Small intestine (tissue), 16 donors: ENCODE measurements at places on chromosomes 2 and 18. TPM values are rescaled to one million over a fixed set of nuclear protein-coding genes. Genes with fewer than 3 reads are reported as not detected.

EGR4 gene
- not detected for polyA plus RNA-seq

DSG4 gene
- polyA plus RNA-seq = not detected

CRACDL gene
- 10.1 TPM for polyA plus RNA-seq

ALK gene
- polyA plus RNA-seq = not detected

MC5R gene
- 5.0 TPM for polyA plus RNA-seq

CD207 gene
- not detected for polyA plus RNA-seq

DNA sequence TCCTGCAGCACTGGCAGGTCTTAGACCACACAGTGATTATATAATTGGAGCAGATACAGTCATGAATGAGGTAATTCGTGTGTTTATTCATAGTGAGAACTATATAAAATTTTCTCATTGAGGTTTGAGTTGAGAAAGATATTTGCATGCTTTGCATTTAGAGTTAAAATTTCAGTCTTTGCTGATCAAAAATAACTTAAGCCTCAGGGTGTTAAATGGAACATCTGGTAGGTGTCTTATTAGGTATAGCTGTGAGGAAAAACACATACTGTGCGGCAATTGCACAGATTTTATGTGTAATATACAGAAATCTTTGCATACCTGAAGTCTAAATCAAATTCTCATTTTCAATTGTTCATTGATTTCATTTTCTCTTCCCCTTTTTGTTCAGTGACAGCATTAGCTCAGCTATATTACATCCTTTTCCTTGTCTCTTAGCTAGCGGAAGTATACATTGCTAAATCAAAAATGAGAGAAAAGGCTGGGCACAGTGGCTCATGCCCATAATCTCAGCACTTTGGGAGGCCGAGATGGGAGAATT, 21.2 kb downstream of the GORASP2 start:
- H3K4me1 ChIP-seq = no peaks in the 10 kb centered on the region
- peaks cover 28% of the 10 kb centered on the region for H3K36me3 ChIP-seq
- DNase-seq = no peak
- no peaks in the 10 kb centered on the region for H3K27me3 ChIP-seq

DNA sequence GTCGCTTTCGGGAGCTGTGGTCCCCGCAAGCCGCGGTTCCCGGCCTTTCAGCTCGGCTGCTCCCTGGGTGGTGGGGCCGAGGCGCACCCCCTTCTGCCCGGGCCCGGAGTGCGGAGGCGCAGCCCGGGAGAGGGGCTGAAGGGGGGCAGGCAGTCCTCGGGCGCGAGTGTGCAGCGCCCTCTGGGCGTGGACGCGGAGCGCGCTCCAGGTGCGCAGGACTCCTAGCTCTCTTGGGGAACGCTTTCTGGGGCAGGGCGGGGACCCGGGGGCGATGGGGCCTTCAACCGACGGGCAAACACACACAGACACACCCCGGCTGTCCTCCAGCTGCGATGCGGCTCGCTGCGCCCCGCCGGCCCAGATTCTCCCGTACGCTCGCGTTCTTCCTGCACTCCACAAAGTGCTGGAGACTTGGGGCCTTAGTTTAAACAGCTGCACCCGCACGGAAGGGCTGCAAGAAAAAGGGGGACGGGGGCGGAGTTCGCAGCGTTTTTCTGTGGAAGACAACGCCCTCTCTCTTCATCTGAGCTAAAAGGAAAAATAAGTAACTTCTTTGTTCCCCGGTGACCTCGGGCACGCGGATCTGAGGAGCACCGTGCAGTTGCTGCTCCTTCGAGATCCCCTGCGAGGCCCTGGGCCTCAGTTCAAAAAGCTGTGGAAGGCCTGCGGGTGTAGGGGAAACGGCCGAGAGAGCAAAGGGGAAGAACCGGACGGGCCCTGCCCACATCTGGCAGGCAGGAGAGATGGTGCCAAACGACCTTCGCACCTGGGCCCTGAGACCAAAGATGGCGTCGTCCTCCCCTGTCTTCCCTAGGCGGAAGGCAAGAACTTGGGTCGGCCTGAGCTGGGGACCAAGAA, 593 bp upstream of the SDC1 start:
- no peaks in the 10 kb centered on the region for H3K4me1 ChIP-seq
- H3K36me3 ChIP-seq = peaks cover 14% of the 10 kb centered on the region
- H3K27ac ChIP-seq = peak overlapping the region; percentile 97
- H3K4me3 ChIP-seq = peak overlapping the region; percentile 85

- no peak overlapping the region for H3K4me3 ChIP-seq
- no peak for DNase-seq
- no peaks in the 10 kb centered on the region for H3K36me3 ChIP-seq
- no peak overlapping the region for H3K27ac ChIP-seq
- H3K27me3 ChIP-seq = no peaks in the 10 kb centered on the region
Observed at GRCh38 chr2:124241-124880, 78.1 kb upstream of the FAM110C start.

- DNase-seq = no peak
- H3K27me3 ChIP-seq = no peaks in the 10 kb centered on the region
- H3K36me3 ChIP-seq = no peaks in the 10 kb centered on the region
- H3K4me1 ChIP-seq = no peaks in the 10 kb centered on the region
- no peak overlapping the region for H3K4me3 ChIP-seq
Observed at GRCh38 chr18:6606411-6607085, 123.0 kb upstream of the ARHGAP28 start.

DNA sequence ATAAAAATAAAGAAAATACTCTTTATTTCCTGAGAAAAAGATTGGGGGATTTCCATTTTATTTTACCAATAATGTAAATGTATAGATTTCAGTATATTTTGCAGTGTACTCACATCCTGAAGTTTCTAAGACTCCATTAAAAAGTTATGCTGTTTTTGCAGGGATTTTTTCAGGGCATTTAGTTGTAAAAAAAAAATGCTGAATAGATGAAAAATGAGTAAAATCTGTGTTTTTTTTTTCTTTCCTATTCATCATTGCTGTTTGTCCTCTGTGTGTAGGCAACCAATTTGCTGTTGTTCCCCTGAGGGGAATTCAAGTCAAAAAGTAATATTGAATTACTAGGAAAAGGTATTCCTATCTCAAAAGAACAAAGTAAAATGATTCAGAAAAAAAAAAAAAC, 66.3 kb downstream of the MEIS1 start:
- no peak overlapping the region for H3K4me3 ChIP-seq
- peaks cover 2% of the 10 kb centered on the region for H3K4me1 ChIP-seq
- DNase-seq = no peak
- H3K27ac ChIP-seq = no peak overlapping the region
- H3K36me3 ChIP-seq = no peaks in the 10 kb centered on the region

DNA sequence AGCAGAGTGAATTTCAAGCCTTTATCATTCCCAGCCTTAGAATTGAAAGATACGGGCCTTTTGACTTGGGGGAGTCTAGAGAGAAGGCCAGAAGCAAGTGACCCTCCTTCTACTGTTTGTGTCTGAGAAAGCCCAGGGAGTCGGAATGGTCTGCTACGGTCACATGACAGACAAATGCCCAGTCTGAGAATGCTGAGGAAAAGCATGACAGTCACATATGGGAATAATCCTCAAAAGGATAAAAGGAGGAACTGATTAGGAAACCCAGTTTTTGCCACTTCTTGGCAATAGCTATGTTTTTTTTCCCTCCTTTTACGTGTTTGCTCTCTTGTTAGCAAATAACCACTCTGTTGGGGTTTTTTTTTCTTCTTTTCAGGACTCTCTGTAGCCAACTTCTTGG, 38.1 kb upstream of the HNRNPA3 start:
- no peak for DNase-seq
- H3K4me1 ChIP-seq = no peaks in the 10 kb centered on the region
- H3K36me3 ChIP-seq = no peaks in the 10 kb centered on the region
- H3K27ac ChIP-seq = no peak overlapping the region
- no peaks in the 10 kb centered on the region for H3K27me3 ChIP-seq

- H3K36me3 ChIP-seq = no peaks in the 10 kb centered on the region
- no peak overlapping the region for H3K4me3 ChIP-seq
- no peaks in the 10 kb centered on the region for H3K4me1 ChIP-seq
Observed at GRCh38 chr2:223047260-223047761, 4.7 kb upstream of the KCNE4 start.

DNA sequence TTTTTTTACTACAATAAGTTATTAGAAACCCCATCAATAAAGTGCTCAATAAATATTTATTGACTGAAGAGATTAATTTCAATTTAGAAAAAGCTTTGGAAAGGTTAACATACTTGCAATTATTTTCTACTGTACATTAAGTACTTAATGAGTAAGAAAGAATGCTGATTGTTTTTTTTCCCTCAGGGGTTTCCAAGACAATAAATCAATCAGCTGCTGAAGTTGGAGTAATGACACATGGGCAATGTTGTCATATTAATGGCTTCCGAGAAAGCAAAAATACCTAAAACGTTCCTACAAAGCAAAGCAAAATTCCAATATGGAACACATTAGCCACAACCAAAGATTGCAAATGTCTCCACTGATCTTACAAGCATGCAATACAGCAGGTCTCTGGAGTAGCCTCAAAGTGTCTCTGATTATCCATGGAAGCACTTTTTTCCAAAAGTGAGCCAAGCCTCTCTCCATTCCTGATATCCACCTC, 66.7 kb downstream of the ZC3H6 start:
- H3K4me1 ChIP-seq = peaks cover 21% of the 10 kb centered on the region
- H3K27ac ChIP-seq = no peak overlapping the region
- H3K27me3 ChIP-seq = no peaks in the 10 kb centered on the region
- no peaks in the 10 kb centered on the region for H3K36me3 ChIP-seq
- no peak for DNase-seq
- H3K4me3 ChIP-seq = no peak overlapping the region

- H3K4me1 ChIP-seq = no peaks in the 10 kb centered on the region
- H3K27ac ChIP-seq = no peak overlapping the region
- no peak overlapping the region for H3K4me3 ChIP-seq
- H3K27me3 ChIP-seq = no peaks in the 10 kb centered on the region
Observed at GRCh38 chr2:221629468-221629867, 57.4 kb upstream of the EPHA4 start.

DNA sequence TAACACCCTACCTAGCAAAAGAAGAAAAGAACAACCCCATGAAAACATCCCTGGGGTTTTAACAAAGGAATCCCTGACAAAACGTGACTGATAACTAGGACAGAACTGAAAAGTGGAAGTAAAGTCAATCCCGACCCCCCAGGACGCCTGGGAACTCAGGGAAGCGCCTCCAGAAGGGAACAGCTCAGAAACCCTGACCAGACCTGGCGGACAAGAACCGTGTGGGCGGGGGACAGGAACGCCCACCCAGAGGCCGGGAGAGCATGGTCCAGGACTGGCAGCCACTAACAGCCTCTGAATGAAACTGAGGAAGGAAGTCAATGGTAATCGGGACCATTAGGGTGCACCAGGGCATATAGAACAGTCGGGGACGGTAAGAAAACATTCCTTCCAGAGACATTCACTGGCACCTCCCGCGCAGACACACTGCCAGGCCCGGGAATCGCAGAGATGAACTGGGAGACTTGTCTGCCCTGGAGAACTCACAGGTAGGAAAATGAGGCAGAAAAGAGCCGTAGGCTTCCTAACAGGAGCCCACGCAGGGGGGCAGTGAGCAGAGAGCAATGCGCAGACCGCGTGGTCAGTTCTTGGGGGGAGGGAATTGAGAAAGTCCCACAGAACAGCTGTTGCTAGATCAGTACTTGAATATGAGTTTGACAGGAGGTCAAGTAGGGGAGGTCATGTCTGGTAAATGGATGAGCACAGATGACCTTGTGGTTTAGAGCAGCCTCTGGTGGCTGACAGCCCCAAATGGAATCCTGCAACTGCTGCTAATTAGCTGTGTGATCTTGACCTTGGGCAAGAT, 1.3 kb upstream of the TBC1D8 start:
- H3K4me3 ChIP-seq = no peak overlapping the region
- H3K27me3 ChIP-seq = no peaks in the 10 kb centered on the region
- no peak overlapping the region for H3K27ac ChIP-seq
- DNase-seq = peak; percentile 77
- no peaks in the 10 kb centered on the region for H3K36me3 ChIP-seq

GRCh38 chr18:5462227-5462626, 81.6 kb downstream of the EPB41L3 start:
- no peaks in the 10 kb centered on the region for H3K27me3 ChIP-seq
- DNase-seq = no peak
- H3K27ac ChIP-seq = no peak overlapping the region
- H3K4me3 ChIP-seq = no peak overlapping the region
- H3K36me3 ChIP-seq = no peaks in the 10 kb centered on the region

DNA sequence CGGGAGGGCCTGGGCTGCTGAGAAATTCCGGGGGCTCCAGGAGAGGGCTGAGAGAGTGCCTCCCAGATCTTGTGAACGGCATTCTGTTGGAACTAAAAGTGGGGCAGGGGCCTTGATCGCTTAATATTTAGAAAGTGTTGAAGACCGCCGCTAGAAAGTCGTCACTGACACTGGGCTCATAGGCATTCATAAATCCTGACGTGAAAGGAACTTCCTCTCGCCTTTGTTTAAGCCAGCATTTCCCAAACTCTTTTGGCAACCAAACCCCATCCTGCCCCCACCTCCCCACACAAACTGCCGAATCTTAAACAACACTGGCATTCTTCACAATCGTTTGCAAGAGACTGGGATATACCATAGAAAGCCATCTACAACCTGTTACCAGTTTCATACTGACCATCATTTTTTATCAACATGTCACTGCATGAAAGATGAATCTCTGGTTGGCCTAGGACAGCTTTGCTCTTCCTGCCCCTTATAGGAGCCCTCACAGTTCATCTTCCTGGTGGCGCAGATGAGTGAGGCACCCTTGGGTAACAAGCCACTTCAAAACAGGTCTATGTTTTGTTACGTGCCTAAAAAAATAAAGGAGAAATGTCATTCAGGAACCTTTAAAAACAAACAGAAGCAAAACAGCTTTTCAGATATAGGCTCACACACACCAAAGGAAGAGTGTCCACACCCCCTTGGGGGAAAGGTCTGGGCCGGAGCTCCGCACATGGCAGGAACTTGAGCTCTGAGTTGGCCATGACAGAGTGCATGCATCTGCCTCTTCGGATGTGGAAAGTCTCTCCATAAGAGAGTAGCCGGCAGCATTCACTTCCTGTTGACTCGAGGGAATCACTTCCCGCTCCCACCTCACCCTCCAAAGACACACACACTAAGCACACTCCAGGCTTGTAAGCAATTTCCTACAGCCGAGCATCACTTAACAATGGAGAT, 13.0 kb downstream of the MTERF4 start:
- H3K27ac ChIP-seq = no peak overlapping the region
- H3K36me3 ChIP-seq = peaks cover 27% of the 10 kb centered on the region
- DNase-seq = no peak
- H3K4me1 ChIP-seq = no peaks in the 10 kb centered on the region
- no peaks in the 10 kb centered on the region for H3K27me3 ChIP-seq

- H3K27me3 ChIP-seq = no peaks in the 10 kb centered on the region
- no peaks in the 10 kb centered on the region for H3K36me3 ChIP-seq
Observed at GRCh38 chr2:72023678-72024390, 123.8 kb downstream of the CYP26B1 start.

DNA sequence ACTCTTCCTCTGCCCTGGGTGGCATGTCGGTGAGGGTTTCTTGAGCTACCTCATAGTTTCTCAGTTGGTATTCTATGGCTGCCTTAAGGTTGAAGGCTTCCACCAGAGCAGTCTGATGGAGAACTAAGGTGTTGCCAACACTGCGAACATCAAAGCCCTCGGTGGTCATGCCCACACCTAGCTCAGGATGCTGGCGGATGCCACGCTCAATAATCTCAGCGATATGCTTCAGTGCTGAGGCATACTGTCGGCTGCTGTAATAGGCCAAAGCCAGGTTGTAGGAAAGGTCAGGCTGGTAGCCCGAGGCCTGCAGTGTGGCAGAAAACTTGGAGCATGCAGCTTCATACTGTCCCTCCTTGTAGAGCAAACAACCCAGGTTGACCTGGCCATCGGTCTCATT, 225.3 kb downstream of the AGPS start:
- no peak overlapping the region for H3K27ac ChIP-seq
- DNase-seq = no peak
- H3K36me3 ChIP-seq = no peaks in the 10 kb centered on the region
- peak overlapping the region; percentile 83 for H3K4me3 ChIP-seq

- no peak overlapping the region for H3K27ac ChIP-seq
- H3K36me3 ChIP-seq = no peaks in the 10 kb centered on the region
- H3K27me3 ChIP-seq = peaks cover 2% of the 10 kb centered on the region
- DNase-seq = no peak
- no peak overlapping the region for H3K4me3 ChIP-seq
Observed at GRCh38 chr2:174776675-174777074, 12.4 kb upstream of the CHRNA1 start.
